ENCODE measurements at places on chromosomes 6 and 20.

GRCh38 chr6:105382496-105382895 lies 20.4 kb downstream of the PREP start:
- H3K4me3 ChIP-seq, result no peak overlapping the region
- DNase-seq, result no peak
- H3K4me1 ChIP-seq, result no peaks in the 10 kb centered on the region
- H3K27me3 ChIP-seq, result no peaks in the 10 kb centered on the region
- no peaks in the 10 kb centered on the region for H3K36me3 ChIP-seq
- no peak overlapping the region for H3K27ac ChIP-seq

DNA sequence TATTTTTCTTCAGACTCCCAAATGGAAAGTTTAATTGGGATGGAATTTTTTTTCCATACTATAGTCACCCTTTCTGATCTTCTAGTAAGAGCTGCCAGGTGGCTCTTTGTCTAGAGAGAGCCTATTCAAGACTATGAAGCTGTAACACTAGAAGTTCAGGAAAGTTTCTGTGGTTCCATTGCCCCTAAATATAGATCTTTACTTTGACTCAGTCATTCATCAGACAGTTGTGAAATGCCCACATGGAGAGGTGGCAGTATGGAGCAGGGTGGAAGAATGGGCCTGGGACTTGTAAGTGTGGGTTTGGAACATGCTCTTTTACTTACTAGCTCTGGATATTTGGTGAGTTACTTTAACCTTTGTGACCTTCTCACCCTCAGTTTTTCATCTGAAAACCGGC lies 87.8 kb downstream of the CTNNBL1 start:
- no peak overlapping the region for H3K4me3 ChIP-seq
- no peaks in the 10 kb centered on the region for H3K27me3 ChIP-seq
- no peak overlapping the region for H3K27ac ChIP-seq
- no peak for DNase-seq
- no peaks in the 10 kb centered on the region for H3K36me3 ChIP-seq
- H3K4me1 ChIP-seq, result no peaks in the 10 kb centered on the region

- no peak overlapping the region for H3K4me3 ChIP-seq
- no peaks in the 10 kb centered on the region for H3K4me1 ChIP-seq
- no peak overlapping the region for H3K27ac ChIP-seq
- H3K27me3 ChIP-seq, result no peaks in the 10 kb centered on the region
- no peak for DNase-seq
- H3K36me3 ChIP-seq, result no peaks in the 10 kb centered on the region
These were observed 21.7 kb upstream of the BHLHE23 start for GRCh38 chr20:63028461-63028921.

GRCh38 chr6:78594668-78595066 lies 272.7 kb upstream of the IRAK1BP1 start:
- no peak overlapping the region for H3K4me3 ChIP-seq
- H3K27me3 ChIP-seq, result no peaks in the 10 kb centered on the region
- DNase-seq, result no peak
- no peak overlapping the region for H3K27ac ChIP-seq
- peaks cover 9% of the 10 kb centered on the region for H3K4me1 ChIP-seq
- H3K36me3 ChIP-seq, result no peaks in the 10 kb centered on the region

GRCh38 chr20:17912916-17913315 lies 55.7 kb downstream of the SNX5 start:
- no peaks in the 10 kb centered on the region for H3K27me3 ChIP-seq
- no peaks in the 10 kb centered on the region for H3K36me3 ChIP-seq
- no peak overlapping the region for H3K4me3 ChIP-seq
- H3K4me1 ChIP-seq, result peaks cover 12% of the 10 kb centered on the region
- DNase-seq, result no peak
- no peak overlapping the region for H3K27ac ChIP-seq

GRCh38 chr20:46683939-46684750 lies 5.1 kb downstream of the TP53RK start:
- peak overlapping the region; percentile 60 for H3K27ac ChIP-seq
- peaks cover 43% of the 10 kb centered on the region for H3K4me1 ChIP-seq
- no peaks in the 10 kb centered on the region for H3K27me3 ChIP-seq
- peak overlapping the region; percentile 68 for H3K4me3 ChIP-seq

DNA sequence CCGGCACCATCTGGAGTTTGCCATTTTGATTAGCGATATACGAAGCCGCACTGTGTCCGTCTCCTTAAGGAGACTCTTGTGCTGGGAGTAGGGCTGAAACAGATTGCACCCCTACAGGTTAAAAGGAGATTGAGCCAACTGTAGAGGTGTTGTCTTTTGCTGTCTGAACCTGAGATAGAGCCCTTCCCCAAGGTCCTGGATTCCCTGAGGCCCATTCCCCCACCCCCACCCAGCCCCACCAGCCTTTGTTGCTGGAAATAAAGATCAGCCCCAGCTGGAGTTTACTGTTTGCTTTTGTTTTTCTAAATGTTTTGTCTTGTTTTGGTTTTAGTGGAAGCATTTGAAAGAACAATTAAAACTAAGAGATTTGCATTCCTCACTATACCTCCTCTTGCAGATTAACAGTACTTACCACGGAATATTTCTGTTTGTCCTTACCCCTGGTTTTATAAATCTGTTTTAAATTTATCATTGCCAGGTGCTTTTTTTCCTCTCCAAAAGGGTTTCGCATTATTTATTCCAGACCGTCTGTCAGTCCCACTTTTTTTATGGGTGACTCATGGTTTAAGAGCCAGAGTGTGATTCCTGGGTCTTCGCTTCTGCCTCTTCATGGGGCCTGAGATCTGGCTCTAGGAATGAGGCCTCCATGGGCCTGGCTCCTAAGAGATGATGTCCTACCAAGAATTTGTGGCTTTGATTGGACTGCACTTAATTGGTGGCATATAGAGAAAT lies 169.2 kb downstream of the DTNBP1 start:
- no peak for DNase-seq
- no peak overlapping the region for H3K27ac ChIP-seq
- H3K36me3 ChIP-seq, result peaks cover 16% of the 10 kb centered on the region
- peaks cover 4% of the 10 kb centered on the region for H3K4me1 ChIP-seq
- H3K27me3 ChIP-seq, result no peaks in the 10 kb centered on the region
- no peak overlapping the region for H3K4me3 ChIP-seq

DNA sequence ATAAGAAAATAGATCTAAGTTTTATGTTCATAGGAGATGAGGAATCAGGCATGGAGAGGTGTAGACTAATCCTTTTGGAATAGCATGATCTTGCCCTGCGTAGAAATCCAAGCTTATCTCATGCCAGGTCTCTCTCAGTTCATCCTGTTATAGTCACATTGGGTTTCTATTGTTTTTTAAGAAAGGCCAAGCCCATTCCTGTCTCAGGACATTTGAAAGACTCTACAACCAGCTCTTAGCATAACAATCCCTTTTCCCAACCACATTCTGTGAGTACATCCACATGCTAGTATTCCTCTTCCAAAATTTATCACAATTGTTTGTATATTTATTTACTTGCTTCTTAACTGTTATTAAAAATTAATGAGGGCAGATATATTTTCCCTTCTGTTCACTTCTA lies 130.3 kb downstream of the MMUT start:
- no peaks in the 10 kb centered on the region for H3K36me3 ChIP-seq
- DNase-seq, result no peak
- no peak overlapping the region for H3K27ac ChIP-seq
- peaks cover 8% of the 10 kb centered on the region for H3K4me1 ChIP-seq
- H3K27me3 ChIP-seq, result no peaks in the 10 kb centered on the region
- no peak overlapping the region for H3K4me3 ChIP-seq

DNA sequence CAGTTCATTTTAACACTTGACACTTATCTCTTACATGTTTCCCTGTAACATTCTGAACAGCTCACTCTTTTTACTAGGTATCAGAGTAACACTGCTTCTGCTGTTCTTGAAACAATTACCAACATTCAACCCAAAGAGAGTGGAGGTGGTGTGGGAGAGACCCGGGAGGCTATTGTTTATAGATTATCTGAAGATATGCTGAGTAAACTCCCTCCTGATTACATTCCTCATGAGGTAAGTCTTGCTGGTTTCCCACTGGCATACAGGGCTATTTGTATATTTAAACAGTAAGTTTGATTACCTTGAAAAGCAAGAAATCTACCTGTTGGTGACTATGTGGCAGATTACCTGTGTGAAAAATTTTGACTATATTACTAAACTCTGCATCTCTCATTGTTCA lies 39.8 kb upstream of the GLP1R start:
- no peaks in the 10 kb centered on the region for H3K27me3 ChIP-seq
- no peak overlapping the region for H3K4me3 ChIP-seq
- H3K4me1 ChIP-seq, result no peaks in the 10 kb centered on the region
- no peak overlapping the region for H3K27ac ChIP-seq

DNA sequence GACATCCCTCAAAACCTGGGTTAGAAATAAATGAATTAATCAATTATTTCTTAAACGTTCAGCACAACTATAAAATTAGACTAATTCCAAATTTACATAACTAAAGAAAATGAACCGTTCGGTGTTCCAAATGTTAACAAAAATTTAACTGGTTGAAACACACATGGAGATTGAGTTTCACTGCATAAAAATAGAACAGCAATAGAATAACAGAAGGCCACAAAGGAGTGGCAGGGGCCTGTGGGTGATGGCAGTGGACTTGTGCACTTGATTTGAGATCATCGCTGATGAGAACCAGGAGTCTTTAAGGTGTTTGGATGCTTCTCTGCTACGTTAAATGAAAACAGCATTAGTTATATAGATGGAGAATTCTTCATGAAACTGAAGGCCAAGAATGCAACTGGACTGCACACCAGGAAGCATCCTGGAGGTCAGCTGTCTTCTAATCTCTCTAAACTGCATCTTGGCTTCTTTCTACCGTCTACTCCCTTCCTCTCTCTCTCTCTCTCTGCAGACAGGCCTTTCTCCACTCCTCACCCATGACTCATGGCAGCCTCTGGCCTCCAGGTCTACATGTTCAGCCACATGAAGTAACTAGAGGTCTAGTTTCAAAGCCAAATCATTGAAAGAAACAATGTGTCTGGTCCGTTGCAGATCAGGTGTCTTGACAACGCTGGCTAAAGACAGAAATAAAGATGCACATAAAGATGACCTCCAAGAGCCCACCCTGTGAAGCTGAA lies 111.3 kb downstream of the SIM1 start:
- H3K27me3 ChIP-seq, result no peaks in the 10 kb centered on the region
- H3K27ac ChIP-seq, result no peak overlapping the region
- DNase-seq, result no peak
- no peaks in the 10 kb centered on the region for H3K4me1 ChIP-seq
- no peak overlapping the region for H3K4me3 ChIP-seq
- no peaks in the 10 kb centered on the region for H3K36me3 ChIP-seq

GRCh38 chr6:134186355-134186754 lies 131.6 kb downstream of the SGK1 start:
- no peaks in the 10 kb centered on the region for H3K36me3 ChIP-seq
- H3K27ac ChIP-seq, result no peak overlapping the region
- DNase-seq, result no peak
- H3K4me1 ChIP-seq, result no peaks in the 10 kb centered on the region

DNA sequence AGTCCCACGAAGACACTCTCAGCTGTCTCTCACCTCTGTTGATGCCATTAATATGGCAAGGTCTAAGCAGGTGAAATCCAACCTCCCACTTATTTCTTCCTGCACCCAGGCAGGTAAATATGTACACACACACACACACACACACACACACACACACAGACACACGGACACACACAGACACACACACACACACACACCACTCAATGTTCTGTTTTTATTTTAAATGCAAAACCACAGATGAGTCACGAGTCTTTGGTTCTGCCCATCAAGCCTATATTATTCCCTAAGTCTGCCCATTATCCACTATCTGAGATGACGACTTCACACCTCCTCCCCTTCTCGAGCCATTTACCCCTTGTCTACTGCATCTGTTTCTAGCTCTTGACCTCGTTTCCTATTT lies 344.7 kb downstream of the CDH26 start:
- DNase-seq, result no peak
- H3K36me3 ChIP-seq, result no peaks in the 10 kb centered on the region
- no peaks in the 10 kb centered on the region for H3K4me1 ChIP-seq
- no peak overlapping the region for H3K4me3 ChIP-seq
- no peak overlapping the region for H3K27ac ChIP-seq

- peak; percentile 5 for DNase-seq
- no peaks in the 10 kb centered on the region for H3K36me3 ChIP-seq
- peak overlapping the region; percentile 89 for H3K4me3 ChIP-seq
- H3K27ac ChIP-seq, result peak overlapping the region; percentile 88
These were observed 391 bp downstream of the MAPRE1 start for GRCh38 chr20:32819992-32820697.

DNA sequence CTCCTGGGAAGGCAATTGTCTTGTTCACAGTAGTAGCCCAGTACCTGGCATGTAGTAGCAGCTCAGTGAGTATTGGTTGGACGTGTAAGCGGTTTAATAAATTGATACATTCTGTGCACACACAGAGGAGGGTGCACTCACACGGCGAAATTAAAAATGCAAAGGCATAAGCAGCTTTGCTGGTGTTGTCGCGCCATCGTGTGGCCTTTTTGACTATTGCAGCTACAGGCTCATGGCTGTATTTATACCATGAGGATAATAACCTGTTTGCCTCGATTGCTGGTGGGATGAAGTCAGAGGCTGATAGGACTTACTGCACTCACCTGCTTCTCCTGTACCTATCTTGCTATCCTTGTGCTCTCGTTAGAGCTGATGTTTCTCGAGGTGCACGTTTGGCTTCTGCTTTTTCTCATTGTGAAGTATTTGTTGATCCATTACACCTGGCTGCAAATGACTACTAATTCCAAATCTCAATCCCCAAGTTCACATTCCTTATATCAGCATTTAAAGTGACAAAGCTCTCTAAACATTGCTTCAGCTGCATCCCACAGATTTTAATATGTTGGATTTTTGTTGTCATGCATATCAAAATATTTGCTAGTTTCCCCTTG lies 61.5 kb downstream of the TBXT start:
- no peaks in the 10 kb centered on the region for H3K27me3 ChIP-seq
- no peaks in the 10 kb centered on the region for H3K36me3 ChIP-seq
- DNase-seq, result no peak
- no peaks in the 10 kb centered on the region for H3K4me1 ChIP-seq
- H3K4me3 ChIP-seq, result no peak overlapping the region
- H3K27ac ChIP-seq, result no peak overlapping the region

DNA sequence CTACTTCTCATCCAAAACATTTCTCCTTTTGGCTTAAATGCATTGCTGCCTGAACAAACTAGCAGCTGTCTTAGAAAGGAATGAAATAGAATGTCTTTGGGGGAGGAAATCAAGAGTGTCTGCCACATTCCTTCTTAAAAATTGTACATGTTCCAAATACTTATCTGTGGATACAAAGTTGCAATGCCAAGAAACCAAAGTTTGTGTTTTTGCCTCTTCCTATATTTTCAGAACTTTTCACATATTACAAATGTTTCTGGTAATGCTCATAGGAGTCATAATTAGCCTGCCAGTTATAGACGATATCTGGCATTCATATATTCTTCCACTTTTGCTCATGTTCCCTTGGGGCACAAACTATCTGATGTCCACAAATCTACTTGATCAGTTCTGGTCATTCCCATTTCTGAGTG lies 165.5 kb upstream of the BMP5 start:
- peak overlapping the region; percentile 23 for H3K27ac ChIP-seq
- no peaks in the 10 kb centered on the region for H3K36me3 ChIP-seq
- no peaks in the 10 kb centered on the region for H3K27me3 ChIP-seq
- H3K4me1 ChIP-seq, result peaks cover 13% of the 10 kb centered on the region

- no peak overlapping the region for H3K27ac ChIP-seq
- peaks cover 4% of the 10 kb centered on the region for H3K4me1 ChIP-seq
- H3K4me3 ChIP-seq, result no peak overlapping the region
- H3K27me3 ChIP-seq, result no peaks in the 10 kb centered on the region
These were observed 3.6 kb upstream of the DNAJC5 start for GRCh38 chr20:63891061-63892002.

GRCh38 chr6:26025047-26025893 lies 62.0 kb upstream of the HFE start:
- peaks cover 19% of the 10 kb centered on the region for H3K4me1 ChIP-seq
- H3K36me3 ChIP-seq, result no peaks in the 10 kb centered on the region
- no peaks in the 10 kb centered on the region for H3K27me3 ChIP-seq
- DNase-seq, result no peak

GRCh38 chr20:3925899-3926638 lies 36.9 kb downstream of the PANK2 start:
- no peak overlapping the region for H3K4me3 ChIP-seq
- H3K36me3 ChIP-seq, result peaks cover 26% of the 10 kb centered on the region
- H3K27me3 ChIP-seq, result no peaks in the 10 kb centered on the region
- peaks cover 20% of the 10 kb centered on the region for H3K4me1 ChIP-seq
